Activated CD4-positive, alpha-beta T cell treated with anti-CD3 and anti-CD28 coated beads, Interleukin-2, amount 50 U/mL, for 1 hour (primary cell): ENCODE measurements at places on chromosomes 7 and 10.

GRCh38 chr10:130764651-130765050 lies 546.9 kb downstream of the TCERG1L start:
- DNase-seq = no peak

DNA sequence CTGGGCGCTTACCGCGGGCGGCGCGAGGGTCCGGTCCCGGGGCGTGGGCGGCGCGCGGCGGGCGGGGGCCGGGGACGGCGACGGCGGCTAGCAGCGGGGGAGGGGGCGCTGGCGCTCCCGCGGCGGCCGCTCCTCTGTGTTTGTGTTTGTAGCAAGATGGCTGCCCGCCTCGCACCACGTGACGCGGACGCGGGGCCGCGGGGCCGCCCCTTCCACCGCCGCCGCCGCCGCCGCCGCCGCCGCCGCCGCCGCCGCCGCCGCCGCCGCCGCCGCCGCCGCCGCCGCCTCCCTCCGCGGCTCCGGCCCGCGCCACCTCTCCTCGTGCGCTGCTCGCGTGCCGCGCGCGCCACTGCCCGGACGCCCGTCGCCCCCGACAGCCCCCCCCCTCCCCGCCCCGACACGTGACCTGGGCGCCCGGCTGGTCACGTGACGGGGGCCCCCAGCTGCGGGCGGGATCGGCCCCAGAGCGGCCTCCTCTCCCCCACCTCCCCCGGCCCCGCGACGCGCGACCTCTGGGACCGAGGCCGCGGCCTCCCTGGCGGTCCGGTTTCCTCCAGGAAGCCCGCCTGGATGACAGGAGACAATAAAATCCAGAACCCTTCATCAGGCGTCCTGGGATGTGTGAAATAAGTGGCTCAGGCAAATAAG lies at the start of gene GIGYF1:
TSS of gene GIGYF1 (minus strand) at position 153 of the 648 bp plus-strand sequence. CDS start 6,012 bp downstream, outside the sequence.
- DNase-seq = peak; percentile 67

GRCh38 chr7:127876393-127876792 lies 154.8 kb downstream of the LRRC4 start:
- no peak for DNase-seq

- DNase-seq = no peak
Observed at GRCh38 chr10:8453587-8453986, 399.1 kb downstream of the GATA3 start.

DNA sequence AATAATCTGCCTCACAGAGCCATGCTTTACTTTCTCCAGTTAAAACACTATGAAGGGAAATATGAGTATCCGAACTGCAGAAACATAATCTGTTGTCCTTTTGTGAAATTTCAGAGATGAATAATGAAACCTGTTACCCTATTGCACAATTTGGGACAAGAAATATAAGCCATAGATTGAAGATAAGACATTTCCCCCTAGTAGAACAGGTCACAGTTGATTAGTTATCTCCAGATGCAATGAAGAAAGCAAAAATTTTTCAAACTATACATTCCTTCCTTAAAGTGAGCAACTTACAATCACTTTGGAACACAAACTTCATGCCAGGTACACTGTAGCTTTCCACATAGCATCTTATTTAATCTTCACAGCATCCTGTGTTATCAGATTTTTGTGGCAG lies 2.3 kb upstream of the CHN2 start:
- DNase-seq = no peak

- no peak for DNase-seq
Observed at GRCh38 chr7:67803789-67804188, 807.2 kb downstream of the TYW1 start.

DNA sequence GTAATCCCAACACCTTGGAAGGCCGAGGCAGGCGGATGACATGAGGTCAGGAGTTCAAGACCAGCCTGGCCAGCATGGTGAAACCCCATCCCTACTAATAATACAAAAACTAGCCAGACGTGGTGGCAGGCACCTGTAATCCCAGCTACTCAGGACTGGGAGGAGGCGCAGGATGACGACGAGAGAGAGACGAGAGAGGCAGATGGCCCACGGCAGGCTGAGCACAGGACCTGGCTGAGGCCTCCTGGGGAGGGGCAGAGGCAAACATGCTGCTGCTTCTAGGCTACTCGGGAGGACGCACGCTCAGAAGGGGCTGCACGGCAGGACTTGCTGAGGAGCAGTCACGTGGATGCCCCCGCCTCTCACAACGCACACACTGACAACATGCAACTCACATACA lies 22.4 kb downstream of the DIP2C start:
- DNase-seq = no peak

GRCh38 chr10:105968666-105969065 lies 1195.8 kb downstream of the SORCS1 start:
- DNase-seq = no peak

DNA sequence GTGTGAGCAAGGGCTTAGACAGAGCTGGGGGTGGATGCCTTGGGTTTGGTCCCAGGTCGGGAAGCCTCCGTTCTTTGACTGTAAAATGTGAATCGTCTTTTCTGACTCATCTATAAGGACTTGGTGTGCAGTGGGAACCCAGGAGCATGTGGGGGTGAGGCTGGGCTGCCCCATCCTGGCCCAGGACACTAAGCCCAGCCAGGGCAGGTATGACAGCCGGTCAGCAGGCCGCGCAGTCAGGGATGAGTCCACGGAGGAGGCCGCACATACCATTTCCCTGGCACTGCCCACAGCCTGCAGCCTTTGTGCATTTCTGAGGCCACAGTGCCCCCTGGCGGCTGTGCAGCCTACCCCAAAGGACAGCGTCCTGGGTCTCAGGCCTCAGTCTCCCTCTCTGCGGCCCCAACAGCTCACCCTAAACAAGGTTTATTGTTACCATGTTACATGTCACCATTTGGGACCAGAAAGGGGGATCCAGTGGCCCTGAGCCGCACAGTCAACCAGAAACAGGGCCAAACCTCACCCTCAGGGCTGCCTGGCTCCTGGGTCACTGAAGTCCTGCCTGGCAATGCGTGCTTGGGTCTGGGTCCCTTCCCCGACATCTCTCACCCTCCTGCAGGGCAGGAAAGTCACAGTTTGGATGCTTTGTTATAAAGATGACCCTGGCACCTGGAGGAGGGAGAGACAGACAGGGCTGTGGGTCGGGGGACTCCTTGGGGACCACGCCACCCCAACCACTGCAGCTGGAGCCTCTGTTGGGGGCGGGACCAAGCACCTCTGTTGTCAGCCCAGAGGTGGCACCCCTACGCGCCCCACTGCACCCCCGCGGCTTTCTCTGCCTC lies 14.4 kb upstream of the SH2B2 start:
- peak; percentile 79 for DNase-seq

DNA sequence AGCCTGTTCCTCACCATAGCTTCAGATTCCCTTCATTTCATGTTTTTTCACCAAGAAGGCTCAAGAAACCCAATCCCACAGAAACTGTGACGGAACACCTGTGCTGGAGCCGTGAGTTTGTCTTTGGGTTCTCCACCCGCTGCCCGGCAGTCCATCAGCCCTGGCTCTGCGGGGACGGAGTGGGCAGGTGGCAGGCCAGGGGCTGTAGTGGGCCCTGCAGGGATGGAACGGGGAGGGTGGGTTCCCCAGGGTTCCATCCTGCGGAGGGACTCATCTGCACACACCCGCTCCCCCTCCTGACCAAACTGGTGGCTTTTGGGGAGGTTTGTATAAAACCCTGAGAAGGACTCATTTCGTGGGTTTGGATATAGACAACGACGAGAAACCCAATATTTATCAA lies 15.0 kb downstream of the CYP17A1 start:
- no peak for DNase-seq

- DNase-seq = no peak
Observed at GRCh38 chr10:3452173-3452626, 279.6 kb upstream of the PITRM1 start.

- DNase-seq = no peak
Observed at GRCh38 chr10:130656187-130656575, 520.0 kb downstream of the GLRX3 start.

DNA sequence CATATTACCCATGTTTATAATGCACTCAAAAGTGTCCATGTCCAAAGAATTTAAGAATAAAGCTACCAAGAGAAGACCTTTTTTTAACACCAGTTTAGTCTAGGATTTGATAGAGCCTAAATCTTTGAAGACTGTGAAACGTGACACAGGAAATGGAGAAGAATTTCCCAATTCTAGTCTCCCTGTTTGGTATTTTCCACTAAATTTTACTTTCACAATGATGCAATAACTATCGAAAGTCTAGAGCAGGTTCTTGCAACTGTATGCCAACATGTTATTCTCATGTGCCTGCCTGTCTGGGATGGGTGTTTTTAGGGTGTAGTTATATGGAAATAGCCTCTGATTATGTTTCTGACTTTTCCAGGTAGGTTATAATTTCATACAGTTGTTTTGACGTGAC lies 6.9 kb upstream of the MXI1 start:
- no peak for DNase-seq

DNA sequence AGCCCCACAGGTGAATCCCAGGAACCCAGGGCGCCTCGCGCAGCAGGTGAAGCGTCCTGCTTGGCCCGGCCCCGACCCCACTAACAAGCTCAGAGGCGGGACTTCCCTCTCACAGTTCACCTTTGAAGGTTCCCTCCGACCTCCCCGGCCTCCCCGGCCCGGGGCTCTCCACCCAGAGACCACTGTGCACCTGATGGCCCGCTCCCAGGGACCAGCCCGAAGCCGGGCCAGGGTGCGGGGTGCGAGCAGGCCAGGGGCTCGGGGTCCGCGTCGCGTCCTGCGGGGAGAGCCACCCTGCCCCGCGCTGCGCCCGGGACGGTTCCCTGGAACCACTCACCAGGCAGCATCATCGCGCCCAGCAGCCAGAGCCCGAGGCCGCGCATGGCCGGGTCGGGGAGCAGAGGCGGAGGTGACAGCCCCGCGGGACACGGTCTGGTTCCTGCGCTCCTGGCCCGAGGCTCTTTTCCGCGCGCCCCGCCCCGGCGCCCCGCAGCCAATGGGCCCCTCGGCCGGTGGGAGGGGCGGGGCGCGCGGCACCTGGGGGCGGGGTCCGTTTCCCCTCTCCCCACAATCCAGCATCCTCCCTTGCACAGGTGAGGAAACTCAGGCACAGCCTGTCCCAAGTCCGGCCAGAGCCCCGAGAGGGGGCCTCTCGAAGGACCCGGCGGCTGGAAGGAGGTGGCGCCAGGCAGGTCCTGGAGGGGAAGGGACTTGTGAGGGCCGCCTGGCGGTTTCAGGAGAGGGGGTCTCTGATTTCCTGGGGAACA lies at the start of gene ADAM8:
TSS of gene ADAM8 (minus strand) at position 434 of the 767 bp plus-strand sequence. CDS start at position 383, 51 bp downstream.
- DNase-seq = peak; percentile 71

DNA sequence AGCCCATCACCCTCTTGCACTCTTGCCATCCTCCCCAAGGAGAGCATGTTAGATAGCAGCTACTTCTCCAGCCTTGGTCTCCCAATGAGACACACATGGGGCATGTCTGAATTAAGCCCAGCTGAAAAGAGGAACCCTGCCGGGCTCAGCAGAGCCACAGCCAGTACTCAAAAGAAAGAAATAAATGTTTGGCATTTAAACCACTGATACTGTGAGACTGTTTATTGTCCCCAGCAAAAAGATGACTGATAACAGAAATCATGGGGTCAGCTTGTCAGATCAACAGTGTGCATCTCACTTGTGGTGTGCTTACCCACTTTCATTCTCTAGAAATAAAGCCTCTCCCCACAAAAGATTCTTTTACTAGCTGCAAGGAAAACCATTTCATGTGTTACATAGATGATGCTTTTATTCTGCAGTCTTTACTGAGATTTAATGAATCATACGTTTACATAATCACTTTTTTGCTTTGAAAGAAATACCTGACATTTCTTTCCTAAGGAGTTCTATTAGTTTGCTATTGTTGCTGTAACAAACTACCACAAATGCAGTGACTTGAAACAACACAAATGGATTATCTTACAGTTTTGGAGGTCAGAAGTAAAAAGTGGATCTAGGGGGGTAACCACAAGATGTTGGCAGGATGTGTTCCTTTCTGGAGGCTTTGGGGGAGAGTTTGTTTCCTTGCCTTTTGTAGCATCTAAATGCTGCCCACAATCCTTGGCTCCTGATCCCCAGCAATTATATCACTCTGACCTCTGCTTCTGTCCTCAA lies 20.9 kb downstream of the ANKRD7 start:
- no peak for DNase-seq
